NCI-H460 (cell line): ENCODE measurements at places on chromosomes 7 and 10. TPM values are rescaled to one million over a fixed set of nuclear protein-coding genes. Genes with fewer than 3 reads are reported as not detected.

DNA sequence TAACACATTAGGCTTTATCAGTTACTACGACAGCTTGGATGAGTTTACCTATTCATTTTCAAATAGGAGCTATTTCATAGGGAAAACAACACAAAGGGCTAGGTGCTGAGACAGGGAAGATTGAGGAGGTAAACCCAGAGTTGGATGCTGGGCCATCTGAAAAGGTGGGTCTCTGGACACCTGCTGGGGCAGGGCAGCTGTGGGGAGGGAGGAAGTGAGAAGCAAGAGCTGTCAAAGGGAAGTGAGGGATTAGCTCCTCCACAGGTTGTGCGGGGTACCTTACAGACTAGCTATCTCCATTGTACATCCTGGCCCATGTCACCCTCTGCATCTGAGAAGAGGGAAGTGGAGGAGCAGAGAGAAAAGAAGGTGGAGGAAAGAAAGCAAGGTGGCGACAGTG is 48.9 kb downstream of the BLNK start:
- DNase-seq = no peak

Gene NUTM2B
- 0.12 and 0.32 TPM in 2 replicates for total RNA-seq

GRCh38 chr10:5960070-5960972 is 17.0 kb downstream of the IL15RA start:
- no peak for DNase-seq

Gene HSPA14
- total RNA-seq = 19.1 and 20.6 TPM in 2 replicates

Gene PITRM1
- total RNA-seq = 49.5 and 52.0 TPM in 2 replicates

DNA sequence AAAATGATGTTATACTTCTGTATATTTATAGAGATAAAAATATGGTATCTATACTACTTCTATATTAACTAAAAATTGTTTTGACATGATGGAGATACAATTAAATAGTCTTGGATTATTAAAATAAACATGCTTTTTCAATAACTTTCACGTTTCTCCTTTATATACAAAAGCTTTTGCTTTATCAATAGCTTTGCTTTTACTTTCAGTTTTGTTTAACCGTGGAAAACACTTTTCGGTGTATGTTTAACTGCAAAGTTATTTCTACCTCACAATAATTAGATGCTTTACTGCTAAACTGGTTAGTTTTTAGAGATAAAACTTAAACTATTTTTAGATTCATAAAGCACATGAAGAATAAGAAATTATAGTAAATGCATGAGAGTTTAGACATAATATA is 432.1 kb upstream of the PCDH15 start:
- DNase-seq = no peak

DNA sequence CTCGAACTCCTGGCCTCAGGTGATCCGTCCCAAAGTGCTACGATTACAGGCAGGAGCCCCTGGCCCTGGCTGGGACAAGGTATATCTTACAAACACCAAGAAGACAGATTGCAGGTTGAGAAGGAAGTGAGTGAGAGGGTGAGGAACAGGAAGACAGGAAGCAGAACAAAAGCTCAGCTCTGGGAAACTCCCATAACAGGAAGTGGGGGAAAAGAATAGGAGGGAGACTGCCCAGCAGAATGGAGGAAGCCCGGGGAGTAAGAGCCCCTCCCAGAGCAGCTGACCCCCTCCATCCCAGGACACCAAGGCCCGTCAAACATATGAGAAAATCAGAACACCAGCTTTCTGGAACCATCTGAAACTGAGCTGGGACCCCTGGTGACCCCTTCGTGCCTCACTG is 2.9 kb downstream of the TECPR1 start:
- no peak for DNase-seq

- DNase-seq = peak; percentile 14
Measured at GRCh38 chr7:138097064-138097741, 20.9 kb downstream of the AKR1D1 start.

- no peak for DNase-seq
Measured at GRCh38 chr7:68279827-68280400, 1283.3 kb downstream of the TYW1 start.

Gene NUTM2A
- total RNA-seq = 0.26 and 0.54 TPM in 2 replicates

- DNase-seq = no peak
Measured at GRCh38 chr7:132428247-132428919, 147.9 kb downstream of the PLXNA4 start.

GRCh38 chr10:31885971-31886370 is 42.7 kb downstream of the ARHGAP12 start:
- DNase-seq = no peak

DNA sequence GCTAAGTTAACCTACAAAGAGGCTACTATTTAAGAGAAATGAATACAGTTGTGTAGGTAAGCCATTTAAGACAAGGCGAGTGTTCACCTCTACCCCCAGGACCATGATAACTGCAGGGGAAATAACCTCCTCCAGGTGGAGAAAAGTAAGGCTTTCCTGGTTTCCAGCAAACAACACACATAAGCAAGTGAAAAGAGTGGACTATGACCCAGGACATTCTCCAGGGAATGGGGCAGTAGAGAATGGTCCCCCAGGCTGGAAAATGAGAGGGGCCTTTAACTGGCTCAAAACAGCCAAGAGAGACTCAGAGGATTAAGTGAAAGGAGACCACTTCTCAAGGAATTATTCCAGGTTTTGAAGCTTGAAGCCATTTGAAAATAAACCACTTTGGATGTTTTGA is 101.0 kb upstream of the GJD4 start:
- no peak for DNase-seq

DNA sequence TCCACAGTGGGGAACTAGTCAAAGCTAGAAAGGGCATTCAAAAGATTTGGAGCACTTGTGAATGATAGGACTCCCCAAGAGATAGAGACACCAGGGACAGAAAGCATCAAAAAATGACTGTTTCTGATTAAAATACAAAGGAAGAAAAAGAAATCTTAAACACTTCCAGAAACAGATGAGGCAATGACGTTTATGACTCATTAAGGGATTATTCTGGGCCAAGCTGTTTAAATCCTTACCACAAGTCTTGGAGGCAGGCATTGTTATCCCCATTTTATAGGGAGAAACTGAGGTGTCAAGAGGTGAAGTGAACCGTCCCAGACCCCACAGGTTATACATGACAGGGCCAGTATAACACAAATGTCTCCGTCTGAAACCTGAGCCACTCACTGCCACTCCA is 68.3 kb upstream of the AMPH start:
- no peak for DNase-seq

GRCh38 chr10:125684581-125684980 is 1.6 kb upstream of the TEX36 start:
- no peak for DNase-seq

DNA sequence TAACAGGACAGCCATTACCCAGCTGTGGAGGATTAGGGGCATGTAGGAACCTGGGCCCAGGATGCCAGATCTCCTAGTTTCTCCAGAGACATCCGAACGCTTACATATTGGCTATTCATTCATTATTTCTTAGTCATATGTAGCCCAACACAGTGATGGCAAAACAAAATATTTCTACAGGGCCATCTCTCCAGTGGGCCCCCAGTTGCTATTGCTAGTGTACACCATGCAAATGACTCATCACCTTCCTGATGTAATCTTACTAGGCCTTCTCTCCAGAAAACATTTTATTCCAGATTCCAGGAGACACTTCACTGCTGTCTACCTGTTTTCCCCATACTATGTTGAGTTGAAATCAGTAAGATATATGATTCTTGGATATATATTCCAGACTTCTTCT is 201.7 kb downstream of the PLXDC2 start:
- no peak for DNase-seq

DNA sequence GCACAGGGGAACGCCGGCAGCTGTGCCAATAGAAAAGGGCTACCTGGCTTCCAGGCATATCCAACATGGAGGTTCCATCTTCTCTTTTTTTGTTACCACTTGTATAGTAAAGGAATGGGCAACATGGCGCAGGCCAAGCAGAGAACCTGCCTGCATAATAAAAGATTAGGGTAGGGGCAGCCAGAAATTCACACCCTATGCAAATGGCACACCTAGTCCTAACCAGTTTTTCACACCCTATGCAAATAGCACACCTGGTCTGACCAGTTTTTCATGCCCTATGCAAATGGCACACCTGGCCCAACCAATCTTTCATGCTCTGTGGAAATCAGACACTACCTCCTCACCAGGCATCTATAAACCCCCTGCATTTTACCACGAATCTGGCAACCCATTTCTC is 369.5 kb downstream of the IPMK start:
- no peak for DNase-seq

DNA sequence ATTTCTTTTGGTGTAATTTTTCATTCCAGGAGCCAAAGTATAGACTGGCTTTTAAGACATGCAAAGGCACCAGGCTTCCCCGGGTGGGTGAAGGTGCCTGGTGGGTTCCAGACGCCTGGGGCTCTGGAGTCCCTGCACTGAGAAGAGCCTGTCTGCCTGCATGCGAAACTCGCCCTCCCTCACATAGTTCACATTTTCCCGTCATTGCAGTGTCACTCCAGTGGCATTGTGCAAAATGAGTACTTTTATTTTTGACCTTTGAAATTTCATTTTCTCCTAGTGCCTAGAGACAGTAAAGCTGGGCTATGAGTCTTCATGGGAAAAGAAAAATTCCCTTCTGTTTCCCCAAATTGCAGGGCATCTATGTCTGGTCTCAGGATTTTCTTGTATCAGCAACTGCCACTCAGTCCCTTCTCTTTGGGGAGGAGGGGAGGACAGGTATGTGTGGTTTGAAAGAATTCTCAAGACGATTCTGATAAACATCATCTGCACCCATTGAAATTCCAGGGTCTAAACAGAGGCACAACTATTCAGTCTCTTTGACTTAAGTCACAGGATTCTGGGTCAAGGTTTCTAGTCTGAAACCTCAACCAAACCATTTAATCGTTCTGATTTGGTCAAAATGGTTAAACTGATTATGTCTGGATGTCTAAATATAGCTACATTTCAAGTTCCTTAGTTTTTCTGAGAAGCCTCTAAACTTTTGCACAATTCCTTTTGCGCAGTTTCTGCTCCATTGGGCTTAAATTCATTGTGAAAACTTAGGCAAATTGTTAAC is 107.8 kb downstream of the CYP26A1 start:
- DNase-seq = no peak

DNA sequence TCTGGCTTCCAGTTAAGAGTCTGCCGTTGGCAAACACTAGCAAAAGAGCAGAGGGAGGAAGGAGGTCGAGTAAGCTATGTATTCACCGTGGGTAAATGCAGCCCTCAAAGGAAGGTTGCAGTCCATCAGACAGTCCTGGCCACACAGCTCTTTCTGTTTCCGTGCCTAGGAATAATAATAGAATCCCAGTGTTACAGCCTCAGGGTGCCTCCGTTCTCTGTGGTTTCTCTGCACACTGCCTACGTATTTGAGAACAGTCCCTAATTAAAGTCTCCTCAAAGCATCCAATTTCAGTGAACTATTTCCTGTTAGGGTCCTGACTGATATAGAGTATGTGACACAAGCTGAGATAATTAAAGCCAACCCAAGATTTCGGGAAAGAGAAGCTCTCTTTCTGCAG is 176.7 kb downstream of the GPAM start:
- DNase-seq = no peak

DNA sequence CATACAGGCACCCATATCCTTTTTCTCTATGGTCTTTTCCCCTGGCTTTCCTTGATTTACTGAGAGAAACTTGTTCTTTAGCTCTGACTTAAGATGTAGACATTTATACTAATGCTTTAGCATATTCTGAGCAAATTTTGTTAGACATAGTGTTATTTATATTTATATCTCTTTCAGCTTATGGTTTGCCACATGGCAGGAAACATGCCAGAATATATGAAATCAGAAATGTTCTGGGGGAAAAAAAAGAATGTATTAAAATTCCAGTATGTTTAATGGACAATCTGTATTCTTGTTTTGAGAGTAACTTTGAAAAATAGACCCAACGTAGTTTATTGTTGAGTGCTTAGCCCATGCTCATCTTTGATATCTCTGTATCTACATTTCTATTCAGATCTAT is 10.1 kb upstream of the GGCT start:
- DNase-seq = no peak

Gene RNF148
- 0.25 TPM in 1 of 2 replicates, not detected in the other for total RNA-seq

DNA sequence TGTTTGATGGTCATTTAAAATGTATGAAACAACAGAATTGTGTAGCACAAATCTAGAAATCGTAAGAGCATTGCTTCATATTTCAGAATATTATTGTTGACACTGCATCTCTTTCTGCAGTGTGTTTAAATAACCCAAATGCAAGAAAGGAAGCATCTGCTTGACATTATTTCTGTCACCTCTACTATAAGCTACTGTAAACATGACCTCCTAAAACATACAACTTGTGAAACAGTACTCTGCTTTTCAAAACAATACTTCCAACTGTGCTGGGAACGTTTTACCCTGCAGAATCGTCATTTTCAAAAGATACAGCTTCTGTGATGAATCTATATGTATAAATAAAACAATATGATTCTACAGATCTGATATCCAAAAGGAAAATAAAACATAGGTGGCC is 82.0 kb downstream of the RNF133 start:
- no peak for DNase-seq

Gene TSPAN13
- 31.4 and 37.3 TPM in 2 replicates for total RNA-seq

GRCh38 chr7:38535073-38535472 is 96.1 kb downstream of the AMPH start:
- no peak for DNase-seq

GRCh38 chr10:112913661-112914287 is 36.3 kb upstream of the TCF7L2 start:
- DNase-seq = no peak

- DNase-seq = no peak
Measured at GRCh38 chr7:70352088-70352487, 753.8 kb downstream of the AUTS2 start.

GRCh38 chr7:27872356-27873275 is 132.7 kb downstream of the TAX1BP1 start:
- no peak for DNase-seq

Gene CC2D2B
- not detected in 2 replicates for total RNA-seq
